ENCODE measurements at places on chromosomes 16 and 17. TPM values are rescaled to one million over a fixed set of nuclear protein-coding genes. Genes with fewer than 3 reads are reported as not detected.

GRCh38 chr16:3149630-3150345 is 15.0 kb downstream of the ZNF213 start:
- peak; percentile 55 for DNase-seq

DNA sequence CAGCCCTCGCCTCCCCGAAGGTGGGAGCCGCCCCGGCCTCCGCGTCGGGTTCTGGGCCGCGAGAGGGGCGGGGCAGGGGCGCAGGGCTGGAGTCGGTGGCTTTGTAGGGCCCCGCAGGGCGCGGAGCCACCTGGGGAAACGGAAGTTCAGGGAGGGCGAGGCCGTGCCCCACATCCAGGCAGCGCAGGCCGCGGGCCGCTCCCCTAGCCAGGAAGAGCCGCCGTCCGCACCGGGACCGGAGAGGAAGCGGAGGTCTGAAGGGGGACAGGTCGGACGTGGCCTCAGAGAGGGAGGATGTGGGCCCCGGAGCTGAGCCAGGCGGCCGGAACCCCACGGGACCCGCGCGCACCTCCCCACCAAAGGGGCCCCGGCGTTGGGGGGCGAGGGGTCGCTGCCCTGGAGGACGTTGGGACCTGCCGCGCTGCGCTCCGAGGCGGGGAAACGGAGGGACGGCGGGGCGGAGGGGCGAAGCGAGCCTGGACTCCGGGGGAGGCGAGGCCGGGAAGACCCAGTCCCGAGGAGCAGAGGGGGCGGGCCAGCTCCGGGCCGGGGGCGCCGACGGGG is 482 bp upstream of the SLC16A3 start:
- no peak for DNase-seq

The DOC2A gene
- not detected for total RNA-seq

- DNase-seq, result no peak
Observed at GRCh38 chr17:58219789-58220183, 731 bp upstream of the MKS1 start.

GRCh38 chr16:17632667-17633066 is 161.9 kb upstream of the XYLT1 start:
- no peak for DNase-seq

The MYH2 gene
- 0.11 TPM for total RNA-seq

GRCh38 chr17:56983366-56983765 is 5.4 kb downstream of the SCPEP1 start:
- DNase-seq, result no peak

DNA sequence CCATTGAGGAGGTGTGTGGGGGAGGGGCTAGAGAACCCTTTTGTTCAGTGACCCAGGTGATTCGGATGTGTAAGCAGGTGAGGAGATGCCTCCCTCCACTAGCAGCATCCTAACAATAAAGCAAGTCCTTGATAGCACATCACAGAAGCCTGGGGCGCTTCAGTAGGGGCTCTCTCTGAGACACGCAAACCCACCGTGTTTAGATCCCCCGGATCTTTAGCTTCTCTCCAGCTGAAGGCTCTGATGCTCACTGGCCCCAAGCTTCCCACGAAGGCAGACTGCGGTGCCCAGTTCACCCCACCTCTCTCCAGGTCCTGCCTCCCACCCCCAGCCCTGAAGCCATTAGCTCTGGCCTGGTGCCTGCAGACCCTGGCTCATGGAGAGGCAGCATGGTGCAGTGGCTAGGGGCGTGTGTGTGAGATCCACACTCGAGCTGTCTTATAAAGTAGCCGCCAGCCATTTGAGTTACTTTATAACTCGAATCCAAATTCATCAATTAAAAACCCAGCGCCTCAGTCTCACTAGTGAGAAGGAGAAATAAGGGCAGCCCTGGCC is 204.7 kb upstream of the TNRC6C start:
- no peak for DNase-seq

The PTGES3L gene
- total RNA-seq, result 2.4 TPM

DNA sequence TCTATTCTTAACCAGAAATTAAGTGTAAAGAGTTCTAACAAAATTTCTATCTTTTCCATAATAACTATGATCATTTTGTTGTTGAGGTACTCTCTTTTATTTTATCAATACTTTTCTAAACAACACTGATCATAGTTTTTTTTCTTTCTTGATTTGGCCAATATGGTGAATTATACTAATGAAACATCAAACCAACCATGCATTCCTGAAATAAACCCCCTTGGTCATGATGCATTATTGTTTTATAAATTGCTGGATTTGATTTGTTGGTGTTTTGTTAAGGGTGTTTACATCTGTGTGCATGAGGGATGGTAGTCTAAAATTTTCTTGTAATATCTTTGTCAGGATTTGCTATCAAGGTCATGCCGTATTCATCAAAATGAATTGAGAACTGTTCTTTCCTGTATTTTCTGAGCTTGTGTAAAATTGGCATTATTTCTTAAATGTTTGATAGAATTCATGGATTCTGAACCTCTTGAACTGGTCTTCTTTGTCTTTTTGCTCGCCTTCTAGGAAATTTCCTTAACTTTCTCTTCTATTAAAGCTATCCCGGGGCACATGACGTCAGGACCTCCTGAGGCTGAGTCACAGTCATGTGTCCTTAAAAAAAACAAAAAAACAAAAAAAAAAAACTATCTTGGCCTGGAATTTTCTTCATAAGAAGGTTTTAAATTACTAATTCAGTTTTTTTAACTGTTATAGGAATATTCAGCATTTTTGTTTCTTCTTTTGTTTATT is 3.9 kb upstream of the TRIM25 start:
- DNase-seq, result peak; percentile 62

The IQCK gene
- total RNA-seq, result 11.7 TPM
